ENCODE measurements at places on chromosomes 1 and 21.

- no peak for DNase-seq
These were observed 131.7 kb upstream of the ESRRG start for GRCh38 chr1:216854836-216855484.

DNA sequence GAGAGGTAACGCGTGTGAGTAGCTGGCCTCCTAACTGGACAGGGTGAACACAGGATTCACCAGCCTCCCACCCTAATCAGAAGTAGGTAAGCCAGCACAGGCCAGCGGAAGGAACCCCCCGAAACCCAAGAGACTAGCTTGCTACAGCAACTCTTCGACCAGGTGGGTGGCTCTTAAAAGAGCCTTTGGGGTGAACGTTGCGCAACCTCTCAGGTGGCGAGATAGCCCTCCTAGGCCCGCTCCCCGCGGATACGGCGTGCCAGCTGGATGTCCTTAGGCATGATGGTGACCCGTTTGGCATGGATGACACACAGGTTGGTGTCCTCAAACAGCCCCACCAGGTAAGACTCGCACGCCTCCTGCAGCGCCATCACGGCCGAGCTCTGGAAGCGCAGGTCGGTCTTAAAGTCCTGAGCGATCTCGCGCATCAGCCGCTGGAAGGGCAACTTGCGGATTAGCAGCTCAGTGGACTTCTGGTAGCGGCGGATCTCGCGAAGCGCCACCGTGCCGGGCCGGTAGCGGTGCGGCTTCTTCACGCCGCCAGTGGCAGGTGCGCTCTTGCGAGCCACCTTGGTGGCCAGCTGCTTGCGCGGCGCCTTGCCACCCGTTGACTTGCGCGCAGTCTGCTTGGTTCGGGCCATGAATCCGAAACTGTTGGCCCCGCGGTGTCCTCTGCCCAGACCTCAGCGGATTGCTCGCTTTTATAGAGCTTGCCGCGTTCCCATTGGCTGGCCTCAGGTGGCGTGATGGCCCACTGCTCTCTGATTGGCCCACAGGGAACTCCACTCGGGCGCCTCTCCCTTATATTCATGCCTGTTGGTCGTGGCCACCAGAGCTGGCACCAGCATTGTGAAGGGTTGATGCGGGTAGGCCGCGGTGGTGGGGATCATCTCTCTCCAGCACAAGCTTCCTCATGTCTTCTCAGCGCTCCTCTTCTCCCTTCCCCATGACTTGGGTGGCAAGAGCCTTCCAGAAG is 8.3 kb upstream of the TRIM17 start:
- DNase-seq, result no peak

GRCh38 chr21:46619846-46620245 is 15.0 kb upstream of the S100B start:
- DNase-seq, result no peak

DNA sequence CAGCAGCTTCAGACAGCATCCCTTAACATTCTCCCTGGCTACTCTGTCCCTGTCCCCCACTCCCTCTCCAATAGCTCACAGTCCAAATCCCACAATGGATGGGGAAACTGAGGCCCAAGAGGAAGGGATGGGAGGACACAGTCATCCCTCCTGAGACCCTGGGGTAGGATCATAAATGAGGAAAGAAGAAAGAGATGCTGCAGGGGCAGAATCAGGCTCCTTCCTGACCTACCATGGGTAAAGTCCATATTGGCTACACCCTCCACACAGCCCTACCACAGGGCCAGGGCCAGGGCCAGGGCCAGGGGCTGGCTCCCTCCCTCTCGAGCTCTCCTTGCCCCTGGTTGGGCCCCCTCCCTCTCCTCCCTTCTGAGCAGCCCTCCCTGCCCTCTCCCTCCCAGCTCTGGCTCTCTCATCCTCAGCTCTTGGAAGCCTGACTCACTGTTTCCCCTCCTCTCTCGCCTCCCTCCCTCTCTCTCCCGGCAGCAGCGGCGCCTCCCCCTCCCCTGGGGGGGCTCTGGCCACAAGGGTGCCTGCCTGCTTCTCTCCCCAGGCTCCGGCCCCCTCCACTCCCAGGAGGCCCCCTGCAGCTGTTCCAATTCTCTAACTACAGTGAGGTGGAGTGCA is 4.9 kb downstream of the AHDC1 start:
- DNase-seq, result peak; percentile 86

DNA sequence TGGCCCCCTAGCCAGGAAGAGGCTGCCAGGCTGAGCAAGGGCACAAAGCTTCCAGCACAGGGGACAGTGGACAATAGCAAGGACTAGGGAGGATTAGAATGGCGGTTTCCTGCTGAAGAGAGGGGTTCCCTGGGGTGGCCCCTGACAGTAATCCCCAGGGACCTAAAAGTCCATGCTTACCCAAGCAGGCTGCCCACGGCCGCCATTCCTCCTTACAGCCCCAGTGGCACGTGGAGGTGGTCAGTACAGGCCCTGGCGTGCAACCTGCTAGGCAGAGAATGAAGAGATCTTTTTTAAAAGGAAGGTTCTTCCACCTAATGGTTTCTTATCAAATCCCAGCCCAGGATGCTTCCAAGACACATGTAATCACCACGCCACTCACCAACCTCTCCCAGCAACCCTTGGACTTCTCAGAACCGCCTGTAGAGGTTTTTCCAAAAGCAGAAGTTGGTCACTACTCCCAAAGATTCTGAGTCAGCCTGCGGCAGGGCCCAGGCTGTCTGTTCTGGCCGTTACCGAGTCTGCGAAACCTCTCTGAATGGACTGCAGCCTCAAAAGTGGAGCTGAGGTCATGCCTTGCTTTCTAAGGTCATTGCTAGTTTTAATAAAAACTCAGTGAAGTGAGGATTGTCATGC is 926 bp downstream of the MRPL55 start:
- no peak for DNase-seq

DNA sequence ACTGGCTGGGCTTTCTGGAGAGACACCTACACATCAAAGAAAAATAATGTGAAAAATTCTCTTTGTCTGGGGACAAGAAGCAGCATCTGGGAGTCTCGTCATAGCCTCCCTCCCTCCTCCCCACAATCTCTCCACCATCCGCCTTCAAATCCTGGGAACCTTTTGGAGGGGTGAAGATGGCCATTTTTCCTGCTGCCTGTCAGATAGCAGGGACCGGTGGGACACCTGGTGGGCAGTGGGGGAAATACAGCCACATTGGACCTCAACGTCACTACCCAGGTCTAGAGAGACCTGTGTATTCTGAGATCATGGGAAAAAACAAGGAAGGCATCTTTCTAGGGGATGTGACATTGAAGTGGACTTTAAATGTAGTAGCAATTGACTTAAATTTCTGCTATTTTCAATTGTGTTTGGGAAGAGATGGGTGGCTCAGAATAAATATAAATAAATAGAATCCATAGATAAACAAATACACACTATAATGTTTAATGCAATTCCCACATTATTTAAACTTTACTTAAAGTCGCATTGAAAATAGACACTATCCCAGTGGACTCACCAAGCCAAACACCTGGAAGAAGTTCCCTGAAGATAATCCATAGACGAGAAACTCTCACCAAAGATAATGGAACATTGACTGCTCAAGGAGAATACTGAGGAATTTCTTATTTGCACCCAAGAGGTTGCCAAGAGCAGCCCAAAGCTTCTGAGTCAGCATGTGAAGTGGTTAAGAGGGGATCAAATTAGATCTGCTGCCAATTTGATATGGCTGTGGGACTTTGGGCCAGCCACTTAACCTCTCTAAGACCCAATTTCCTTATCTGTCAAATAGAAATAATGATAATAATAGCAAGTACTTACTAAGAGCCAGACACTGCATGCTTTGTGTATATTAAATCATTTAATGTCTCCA is 147.6 kb upstream of the CAMK1G start:
- DNase-seq, result peak; percentile 96

DNA sequence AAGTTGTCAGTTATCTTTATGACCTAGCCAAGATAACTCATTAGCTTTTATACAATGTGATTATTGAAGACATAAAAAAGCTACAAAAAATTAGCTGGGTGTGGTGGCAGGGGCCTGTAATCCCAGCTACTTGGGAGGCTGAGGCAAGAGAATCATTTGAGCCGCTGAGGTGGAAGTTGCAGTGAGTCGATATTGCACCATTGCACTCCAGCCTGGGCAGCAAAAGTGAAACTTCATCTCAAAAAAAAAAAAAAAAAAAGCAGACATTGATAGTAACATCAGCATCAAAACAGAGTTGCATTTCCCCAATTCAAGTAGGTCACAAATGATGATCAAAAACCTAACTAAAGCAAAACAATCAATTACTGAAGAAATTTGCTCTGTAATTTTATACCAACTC is 191.4 kb downstream of the PTGER3 start:
- DNase-seq, result no peak

DNA sequence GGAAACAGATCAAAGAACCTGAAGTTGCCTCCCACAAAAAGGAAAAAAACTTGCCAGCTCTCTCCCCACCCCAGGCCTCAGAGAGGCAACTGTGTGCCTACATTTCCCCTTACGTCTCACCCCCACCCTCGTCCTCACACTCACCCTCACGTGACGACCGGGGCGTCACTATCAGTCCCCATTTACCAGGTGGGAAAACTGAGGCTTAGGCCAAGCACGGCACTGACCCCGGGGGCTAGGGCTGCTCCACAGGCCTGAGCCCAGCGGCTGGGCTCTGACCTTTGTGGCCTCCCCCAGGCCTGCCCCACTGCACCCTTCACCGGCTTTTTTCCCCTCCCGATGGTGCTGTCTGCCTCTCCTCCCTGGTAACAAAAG is 51.5 kb upstream of the RUNX3 start:
- no peak for DNase-seq

GRCh38 chr1:19038732-19039131 is 82.3 kb upstream of the IFFO2 start:
- no peak for DNase-seq

DNA sequence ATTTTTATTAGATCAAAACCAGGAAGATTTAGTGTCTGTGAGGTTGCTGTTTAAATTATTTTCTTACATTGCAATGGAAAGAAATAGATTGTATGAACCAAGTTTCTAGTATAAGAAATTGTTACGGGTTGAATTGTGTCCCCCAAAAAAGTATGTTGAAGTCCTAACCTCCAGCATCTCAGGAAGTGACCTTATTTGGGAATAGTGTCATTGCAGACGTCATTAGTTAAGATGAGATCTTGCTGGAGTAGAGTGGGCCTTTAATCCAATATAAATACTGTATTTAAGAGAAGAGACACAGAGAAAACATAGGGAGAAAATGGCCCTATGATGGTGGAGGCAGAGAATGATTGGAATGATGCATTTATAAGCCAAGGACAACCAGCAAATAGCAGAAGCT is 188.7 kb upstream of the SAMSN1 start:
- no peak for DNase-seq

DNA sequence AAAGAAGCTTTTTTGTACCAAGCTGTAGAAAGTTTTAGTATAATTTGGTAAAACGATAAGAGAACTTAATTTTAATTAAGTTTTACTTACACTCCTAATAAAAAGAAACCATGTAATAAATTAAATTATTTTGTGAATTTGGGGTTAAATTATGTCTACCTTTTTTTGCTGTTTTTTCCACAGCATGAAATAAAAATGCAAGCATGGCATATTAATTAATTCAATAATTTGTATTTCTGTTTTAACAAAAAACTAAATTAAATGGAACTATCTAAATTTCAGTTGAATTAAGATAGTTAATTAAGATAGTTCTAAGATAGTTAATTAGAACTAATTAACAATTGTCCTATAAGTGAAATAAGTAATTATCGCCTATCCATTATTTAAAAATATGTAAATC is 39.4 kb downstream of the VANGL2 start:
- no peak for DNase-seq

GRCh38 chr1:29460694-29461093 is 224.4 kb downstream of the PTPRU start:
- DNase-seq, result no peak

DNA sequence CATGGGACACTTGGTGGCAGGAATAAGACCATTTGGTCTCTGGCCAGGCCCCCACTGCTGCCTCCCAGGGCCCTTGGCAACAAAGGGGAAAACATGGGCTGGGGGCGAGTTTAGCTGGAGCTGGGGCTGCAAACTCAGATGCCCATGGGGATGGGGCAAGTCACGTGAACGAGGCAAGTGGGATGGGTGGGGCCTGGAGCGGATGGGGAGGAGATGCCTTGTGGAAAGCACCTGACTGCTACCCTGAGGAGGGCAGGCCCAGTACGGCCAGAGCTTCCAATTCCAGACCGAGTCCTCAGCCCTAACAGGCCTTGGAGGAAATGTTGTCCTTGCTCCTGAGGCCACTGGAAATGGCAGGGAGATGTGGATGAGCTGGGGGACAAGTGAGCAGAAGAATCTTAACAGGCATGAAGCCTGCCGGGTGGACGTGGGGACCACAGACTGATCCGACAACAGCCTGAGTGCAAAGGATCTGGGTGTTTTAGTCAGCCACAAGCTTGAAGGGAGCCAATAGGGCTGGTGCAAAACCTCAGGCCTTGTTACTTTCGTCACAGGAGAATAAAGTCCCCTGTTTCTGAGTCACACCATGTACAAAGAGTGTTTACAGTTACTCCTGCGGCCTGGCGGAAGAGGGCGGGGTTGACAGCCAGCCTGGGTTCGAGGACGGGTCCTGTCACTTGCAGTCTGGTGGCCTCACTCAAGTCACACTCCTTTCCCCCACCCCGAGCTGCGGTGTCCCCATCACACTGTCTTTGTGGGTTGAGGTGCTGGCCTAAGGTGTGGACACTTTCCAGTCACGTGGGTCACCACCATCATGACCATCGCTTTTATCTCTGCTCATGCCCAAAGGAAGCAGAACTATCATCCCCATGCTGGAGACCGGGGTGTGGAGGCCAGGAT is 19.1 kb downstream of the RUNX3 start:
- DNase-seq, result peak; percentile 29

DNA sequence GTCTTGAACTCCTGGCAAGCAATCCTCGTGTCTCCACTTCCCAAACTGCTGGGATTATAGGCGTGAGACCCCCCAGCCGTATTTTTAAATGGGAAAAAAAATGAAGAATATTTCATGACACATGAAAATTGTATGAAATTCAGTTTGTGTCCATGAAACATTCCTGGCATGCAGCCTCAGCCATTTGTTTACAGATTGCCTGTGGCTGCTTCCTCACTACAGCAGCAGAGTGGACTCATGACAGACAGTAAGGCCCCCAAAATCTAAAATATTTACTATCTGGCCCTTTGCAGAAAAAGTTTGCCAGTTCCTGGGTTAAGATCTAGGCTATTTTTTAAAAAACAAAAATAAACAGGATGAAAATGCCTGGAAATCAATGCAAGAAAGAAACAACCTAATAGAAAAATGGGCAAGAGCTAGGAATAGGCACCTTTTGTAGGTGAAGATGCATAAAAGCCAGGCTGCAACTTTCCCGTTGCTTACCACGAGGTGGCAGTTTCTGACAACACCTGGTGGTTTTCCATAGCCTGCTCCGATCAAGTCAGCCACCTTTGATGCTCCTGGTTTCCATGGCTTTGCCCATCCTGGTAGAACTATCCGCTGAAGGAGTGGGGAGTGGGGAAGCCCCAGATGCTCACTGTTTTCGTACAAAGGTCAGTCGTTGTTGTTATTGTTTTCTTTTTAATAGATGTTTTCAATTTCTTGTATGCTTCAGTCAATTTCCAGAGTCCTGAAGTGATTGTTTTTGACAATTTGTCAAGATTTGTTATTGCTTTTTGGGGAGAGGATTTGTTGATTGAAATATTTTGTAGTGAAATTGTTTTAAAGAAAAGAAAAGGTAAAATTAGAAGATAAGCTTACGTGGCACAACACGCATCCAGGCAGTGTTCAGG is 24.3 kb downstream of the UBE2Q1 start:
- DNase-seq, result peak; percentile 83

Data from mesendoderm (in vitro differentiated cells).